Karpas-422 (cell line): ENCODE measurements at places on chromosomes 7 and 10. TPM values are rescaled to one million over a fixed set of nuclear protein-coding genes. Genes with fewer than 3 reads are reported as not detected.

Gene GPNMB
- total RNA-seq: 6.3 and 11.8 TPM in 2 replicates

Gene HKDC1
- not detected in 2 replicates for total RNA-seq

Gene ZP3
- not detected in 2 replicates for total RNA-seq

DNA sequence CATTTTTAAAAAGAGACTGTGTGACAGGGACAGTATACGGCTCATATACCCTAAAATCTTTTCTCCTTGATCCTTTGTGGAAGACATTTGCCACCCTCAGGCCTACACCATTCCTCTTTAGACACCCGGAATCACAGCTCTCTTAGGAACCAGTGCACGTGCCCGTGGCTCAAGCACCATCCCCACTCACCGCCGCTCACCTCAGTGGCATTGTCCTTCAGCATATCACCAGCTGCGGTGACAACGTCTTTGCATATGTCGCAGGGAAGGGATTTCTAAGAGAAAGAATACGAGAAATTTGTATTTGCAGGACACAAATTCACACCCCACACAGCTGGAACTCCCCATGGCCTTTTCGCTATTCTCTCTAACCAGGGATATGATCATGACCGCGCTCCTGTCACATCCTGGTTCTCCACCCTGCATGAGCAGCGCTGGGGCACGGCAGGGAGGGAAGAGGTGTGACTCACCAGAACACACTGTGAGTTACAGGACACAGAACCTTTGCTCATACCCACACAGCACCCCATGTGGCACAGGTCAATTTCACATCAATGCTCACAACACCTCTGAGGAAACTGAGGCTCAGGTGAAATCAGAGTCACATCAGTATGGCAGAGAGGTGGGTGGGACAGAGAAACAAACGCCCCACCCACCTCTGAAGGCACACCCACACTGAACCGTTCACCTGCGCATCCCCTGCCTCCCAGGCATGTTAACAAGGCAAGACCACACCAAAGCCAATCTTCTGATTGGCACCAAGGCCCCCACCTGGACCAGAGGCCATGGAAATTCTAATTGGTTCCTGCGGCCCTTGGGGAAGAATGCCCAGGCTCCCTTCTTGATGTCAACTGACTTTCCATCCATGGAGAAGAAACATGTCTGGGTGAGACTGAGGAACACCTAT is 19.2 kb downstream of the PSAP start:
- no peak for DNase-seq

DNA sequence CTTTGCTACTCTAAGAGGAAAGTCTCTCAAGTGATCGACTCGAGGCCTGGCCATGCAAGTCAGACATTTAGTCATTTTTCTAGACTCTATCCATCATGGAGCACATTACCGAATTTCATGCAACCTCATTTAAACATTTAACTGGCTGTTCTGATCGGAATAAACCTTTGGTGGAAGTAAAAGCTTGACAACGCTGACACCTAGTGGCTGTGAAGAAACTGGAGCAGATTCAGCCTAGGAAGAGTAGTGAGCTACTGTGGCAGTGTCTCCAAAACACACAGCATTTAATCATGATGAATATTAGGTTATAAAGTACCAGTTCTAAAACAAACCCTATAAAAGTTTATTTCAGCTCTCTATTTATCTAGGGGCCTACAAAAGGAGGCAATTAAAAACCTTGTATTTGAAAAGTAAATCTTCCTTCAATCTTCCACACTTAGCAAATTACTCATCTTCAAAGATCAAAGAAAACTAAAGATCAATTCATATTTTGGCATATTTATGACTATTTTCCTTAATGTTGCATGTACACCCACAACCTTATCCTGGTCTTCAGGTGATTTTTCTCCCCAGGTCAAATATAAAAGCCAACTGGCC is 175.0 kb downstream of the CTNNA3 start:
- peak; percentile 82 for DNase-seq

GRCh38 chr7:52209614-52210013 is 825.8 kb upstream of the POM121L12 start:
- DNase-seq: no peak

- no peak for DNase-seq
Observed at GRCh38 chr7:155268921-155269650, 28.6 kb upstream of the INSIG1 start.

DNA sequence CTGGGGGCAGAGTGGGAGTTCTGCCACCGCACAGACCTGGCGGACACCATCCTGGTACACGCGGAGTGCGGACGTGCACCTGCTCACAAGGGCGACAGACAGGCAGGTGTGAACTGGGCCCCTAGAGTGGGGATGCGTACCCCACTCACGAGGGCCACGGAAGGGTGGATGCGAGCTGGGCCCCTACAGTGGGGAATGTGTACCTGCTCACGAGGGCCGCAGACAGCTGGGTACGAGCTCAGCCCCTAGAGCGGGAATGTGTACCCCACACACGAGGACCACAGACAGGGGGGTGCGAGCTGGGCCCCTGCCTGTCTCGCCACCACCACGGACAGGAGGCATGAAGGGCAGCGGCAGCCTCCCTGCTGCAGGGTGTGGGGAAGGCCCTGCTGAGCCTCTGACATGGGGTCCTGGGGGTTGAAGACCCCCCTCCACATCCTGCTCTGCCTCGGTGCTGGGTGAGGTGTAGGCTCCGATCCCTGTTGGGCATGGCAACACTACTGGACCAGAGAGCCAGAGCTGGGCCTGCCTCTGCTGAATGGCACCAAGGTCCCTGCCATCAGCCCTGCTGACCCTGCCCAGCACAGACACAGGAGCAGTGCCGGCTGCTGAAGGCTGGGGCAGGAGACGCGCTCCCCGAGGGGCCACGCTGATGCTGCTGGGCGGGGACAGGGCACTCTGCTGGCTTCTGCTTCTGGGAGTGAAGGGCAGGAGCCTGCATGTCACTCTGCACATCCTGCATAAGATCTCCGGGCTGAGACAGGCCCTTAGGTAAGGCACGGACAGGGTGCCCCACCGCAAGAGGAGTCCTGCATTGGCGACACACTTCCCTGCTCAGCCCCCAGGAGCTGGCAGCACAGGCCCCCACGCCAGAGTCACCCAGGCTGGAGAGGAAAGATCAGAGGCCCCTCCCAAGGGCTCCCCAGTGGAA is 259.2 kb downstream of the MAD1L1 start:
- no peak for DNase-seq
